Jurkat, Clone E6-1 (cell line): ENCODE measurements at places on chromosomes 2 and 18.

GRCh38 chr2:177484180-177484795, 91.7 kb downstream of the AGPS start:
- DNase-seq, result no peak

- no peak for DNase-seq
Measured at GRCh38 chr2:181111059-181111458, 130.7 kb downstream of the UBE2E3 start.

DNA sequence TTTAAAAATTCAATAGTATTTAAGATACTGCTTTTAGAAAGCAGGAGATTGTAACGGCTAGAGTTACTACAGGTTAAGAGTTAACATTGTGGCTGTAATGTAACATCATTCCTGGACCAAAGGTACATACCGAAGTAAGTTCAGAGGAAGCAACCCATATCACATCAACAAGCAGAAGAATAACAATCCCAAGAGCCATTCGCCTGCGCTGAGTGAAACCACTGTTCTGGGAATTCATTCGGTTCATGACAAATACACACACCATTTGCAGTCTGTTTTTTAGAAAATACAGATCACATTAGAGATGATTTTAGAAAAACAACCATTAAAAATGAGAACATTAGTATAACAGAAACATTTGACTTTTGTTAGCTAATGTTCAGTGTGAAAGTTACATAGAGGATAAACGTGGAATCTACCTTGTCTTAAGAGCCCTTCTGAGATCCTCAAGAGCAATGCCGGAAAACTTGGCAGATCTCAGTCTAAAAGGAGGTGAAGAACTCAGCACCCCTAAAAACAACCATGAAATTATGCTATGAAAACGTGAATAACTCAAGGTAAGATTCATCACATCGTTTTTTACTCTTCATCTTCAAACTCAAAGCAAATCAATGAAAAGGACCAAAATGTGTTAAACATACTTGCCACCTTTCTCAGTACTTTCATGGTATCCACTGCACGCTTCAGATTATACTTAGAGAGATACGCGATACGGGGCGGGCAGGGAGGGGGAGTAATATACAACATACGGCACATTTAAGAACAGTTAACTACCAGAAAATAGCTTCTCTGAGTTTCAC, 1.2 kb downstream of the SLC35F5 start:
- no peak for DNase-seq

DNA sequence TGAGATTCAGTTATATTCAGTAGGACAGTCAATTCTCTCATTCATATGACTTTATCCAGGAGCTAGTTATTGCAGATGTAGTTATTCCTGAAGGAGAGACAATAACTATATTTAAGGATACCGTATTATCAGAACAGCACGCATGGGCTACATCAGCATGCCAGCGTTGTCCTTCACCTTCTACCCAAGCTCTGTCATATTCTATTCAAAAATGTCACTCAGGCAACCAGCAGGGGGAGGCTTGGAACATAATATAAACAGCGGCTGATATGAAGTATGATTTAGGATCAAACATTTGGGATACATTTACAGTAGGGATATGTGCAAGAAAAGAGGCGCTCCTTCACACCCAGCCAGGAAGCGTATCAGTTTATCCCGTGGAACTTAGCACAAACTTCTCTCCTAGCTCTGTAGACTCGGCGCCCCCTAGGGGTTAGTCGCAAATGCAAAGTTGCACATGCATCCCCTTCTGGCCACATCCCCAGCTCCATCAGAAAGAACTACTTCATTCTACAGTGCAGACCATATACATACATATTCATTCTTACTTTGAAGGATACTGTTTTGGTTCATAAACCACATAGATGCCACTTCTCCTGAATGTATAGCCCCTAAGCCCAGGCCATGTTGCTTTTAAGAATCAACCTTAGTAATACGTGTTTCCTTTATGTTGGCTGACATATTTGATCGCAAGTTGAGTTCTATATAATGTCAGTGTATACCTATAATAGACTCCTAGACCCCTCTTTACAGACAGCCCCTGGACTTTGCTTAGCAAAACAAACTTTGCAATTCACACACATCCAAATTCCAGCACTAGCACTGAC, 759.4 kb downstream of the ADCYAP1 start:
- peak; percentile 51 for DNase-seq

GRCh38 chr2:209791151-209791550, 19.5 kb downstream of the UNC80 start:
- no peak for DNase-seq

- DNase-seq, result no peak
Measured at GRCh38 chr2:8489751-8490150, 192.1 kb upstream of the ID2 start.

DNA sequence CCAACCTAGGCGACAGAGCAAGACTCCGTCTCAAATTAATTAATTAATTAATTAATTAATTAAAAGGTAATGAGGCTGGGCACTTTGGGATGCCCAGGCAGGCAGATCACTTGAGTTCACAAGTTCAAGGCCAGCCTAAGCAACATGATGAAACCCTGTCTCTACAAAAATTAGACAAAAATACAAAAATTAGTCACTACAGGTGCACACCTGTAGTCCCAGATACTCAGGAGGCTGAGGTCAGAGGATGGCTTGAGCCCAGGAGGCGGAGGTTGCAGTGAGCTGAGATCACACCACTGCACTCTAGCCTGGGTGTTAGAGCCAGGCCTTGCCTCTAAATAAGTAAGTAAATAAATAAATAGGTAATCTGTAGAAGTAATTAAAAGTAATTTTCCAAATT, 6.8 kb downstream of the SF3B1 start:
- no peak for DNase-seq

DNA sequence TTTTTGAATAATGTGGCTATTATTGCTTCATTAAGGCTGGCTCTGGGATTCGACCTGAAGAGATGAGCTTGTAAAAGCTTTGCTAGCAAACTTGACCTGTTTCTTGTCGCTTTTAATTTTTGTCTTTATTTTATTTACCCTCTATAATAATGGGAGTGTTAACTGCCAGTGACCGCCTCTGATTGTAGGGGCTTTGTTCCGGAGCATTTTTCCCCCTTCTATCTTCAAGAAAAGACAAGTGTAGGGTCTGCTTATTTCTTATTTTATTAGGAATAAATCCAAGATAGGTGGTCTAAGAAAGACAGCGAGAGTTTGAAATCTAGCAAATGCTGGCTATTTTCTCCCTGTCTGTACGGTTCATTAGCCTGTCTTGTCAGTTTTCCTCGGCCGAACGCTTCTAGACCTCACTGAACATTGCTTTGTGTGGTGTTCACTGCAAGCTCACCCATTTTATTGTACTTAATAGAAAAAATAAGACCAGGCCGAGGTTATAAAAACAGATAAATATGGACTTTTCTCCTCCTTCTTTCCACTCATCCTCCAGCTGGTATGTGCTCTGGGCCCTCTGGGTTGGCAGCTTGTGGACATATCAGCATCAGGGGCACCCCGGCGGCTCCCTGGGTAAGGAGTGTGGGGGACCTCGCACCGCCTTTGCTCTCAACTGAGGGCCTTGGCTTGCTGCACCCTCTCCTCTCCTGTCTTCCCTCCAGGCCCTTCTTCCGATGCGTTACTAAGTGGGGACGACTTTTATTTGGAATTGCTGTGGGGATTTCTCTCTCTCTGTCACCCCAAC, 8.5 kb downstream of the MEIS1 start:
- no peak for DNase-seq

DNA sequence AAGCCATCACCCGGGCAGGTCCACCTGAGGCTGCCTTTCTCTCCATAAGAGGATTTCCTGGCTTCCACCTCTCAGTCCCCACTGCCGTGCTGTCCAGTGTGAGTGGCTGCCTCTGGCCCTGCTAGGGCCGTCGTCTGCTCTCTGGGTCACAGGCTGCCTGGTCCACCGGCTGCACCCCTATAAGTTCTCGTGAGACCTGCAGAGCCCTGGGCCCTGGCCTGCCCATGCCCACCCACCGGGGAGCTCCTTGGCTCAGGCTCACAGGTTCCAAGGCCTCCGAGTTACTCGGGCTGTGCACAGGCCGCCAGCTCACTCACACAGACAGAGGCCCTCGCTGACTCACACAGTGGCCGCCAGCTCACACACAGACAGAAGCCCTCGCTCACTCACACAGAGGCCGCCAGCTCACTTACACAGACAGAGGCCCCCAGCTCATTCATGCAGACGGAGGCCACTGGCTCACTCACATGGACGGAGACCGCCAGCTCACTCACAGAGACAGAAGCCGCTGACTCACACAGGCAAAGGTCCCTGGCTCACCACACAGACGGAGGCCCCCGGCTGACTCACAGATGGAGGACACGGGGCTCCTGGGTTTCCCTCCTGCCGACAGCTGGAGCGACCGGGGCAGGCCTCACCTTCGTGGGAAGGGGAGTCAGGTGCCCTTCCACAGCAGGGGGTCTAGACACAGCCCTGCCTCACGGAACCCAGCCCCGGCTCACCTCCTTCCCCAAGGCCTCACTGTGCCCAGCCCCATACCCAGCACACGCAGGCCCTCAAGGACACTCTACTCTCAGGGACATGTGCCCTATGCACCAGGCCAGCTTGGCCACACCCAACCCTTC, 334.1 kb upstream of the MYT1L start:
- DNase-seq, result no peak

DNA sequence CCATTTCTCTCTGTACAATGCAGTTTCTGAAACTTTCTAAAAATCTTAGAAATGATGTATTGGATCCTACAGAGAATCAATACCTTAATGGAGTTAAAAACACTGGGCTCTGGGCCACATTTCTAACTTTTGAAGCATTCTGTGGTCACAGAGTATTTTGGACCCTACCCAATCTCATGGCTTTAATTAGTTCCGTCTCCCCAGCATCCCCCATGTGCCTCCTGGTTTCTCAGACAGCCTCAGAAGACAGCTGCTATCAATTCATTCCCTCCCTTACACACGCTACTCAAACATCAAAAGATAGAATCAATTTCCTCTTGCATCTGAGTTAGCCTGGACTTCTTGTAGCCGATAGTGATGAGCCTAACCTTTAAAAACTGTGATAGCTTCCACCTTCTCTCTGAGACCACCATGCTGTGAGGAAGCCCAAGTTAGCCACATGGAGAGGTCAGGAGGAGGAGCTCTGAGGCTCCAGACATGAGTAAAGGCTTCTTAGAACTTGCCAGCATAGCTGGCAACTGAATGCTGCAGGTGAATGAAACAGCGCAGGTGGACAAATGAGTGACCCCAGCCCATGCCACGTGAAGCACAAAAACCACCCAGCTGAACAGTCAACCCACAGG, 10.4 kb downstream of the ADCY3 start:
- DNase-seq, result no peak

- DNase-seq, result no peak
Measured at GRCh38 chr2:54553775-54554174, 97.6 kb downstream of the SPTBN1 start.

DNA sequence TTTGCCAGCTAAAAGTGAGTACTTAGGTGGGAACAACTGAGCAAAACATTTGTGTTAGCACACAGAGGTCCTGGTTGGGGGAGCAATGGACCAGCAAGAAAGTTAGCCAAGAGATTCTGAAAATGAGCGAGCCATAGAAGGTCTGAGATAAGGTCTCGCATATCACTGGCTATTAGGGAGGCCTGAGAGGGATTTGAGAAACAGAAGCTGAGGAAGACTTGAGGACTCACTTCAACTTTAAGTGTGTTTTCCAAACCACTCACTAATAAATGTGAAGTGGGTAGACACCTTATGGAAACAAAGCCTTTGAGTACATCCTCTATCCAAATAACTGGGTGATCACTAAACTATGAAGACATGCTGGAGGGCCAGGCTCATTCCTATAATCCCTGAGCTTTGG, 958.5 kb downstream of the DPP10 start:
- DNase-seq, result no peak

DNA sequence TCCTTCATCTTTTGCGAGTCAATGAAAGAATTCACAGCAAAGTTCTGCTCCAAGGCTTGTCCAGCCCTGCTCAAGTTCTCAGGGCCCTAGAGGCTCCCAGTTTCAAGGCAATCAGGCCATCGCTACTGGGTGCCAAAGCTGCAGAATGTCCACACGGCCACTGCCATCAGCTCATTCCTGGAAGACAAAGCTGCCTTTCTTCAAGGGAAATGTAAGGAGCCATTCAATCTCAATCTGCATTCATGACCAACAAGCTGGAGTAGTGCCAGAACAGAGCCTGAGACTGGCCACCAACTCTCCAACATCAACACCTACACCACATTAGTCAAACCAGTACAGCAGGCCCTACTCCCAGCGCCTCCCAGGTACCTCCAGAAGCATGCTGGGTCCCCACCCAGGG, 202.2 kb downstream of the TCF4 start:
- no peak for DNase-seq

DNA sequence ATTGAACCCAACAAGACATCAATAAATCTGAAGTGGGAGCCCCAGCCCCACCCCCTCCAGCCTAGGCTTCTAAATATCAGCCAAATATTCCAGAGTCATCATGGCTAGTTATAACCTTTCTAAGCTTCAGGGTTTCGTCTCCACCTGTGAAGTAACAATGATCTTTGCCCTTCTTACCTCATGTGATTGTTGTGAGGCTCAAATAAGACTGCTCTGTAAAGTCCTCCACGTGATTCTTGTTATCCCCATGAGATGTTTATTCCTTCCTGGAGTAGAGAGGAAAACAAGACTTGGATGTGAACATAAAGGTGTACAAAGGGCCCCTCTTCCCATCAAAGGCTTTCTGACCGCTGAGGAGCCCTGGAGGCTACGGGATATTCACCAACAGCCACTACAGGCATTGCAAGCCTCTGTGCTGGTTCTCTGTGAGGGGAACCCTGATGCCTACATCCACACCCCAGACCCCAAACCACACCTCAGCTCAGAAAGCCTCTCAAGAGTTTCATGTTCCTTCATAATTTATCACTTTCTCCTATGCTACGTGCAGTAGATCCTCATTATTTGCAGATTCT, 20.1 kb upstream of the REEP1 start:
- no peak for DNase-seq

GRCh38 chr2:118786746-118787145, 60.7 kb downstream of the EN1 start:
- no peak for DNase-seq

GRCh38 chr2:44296653-44297052, 21.4 kb downstream of the SLC3A1 start:
- peak; percentile 8 for DNase-seq

DNA sequence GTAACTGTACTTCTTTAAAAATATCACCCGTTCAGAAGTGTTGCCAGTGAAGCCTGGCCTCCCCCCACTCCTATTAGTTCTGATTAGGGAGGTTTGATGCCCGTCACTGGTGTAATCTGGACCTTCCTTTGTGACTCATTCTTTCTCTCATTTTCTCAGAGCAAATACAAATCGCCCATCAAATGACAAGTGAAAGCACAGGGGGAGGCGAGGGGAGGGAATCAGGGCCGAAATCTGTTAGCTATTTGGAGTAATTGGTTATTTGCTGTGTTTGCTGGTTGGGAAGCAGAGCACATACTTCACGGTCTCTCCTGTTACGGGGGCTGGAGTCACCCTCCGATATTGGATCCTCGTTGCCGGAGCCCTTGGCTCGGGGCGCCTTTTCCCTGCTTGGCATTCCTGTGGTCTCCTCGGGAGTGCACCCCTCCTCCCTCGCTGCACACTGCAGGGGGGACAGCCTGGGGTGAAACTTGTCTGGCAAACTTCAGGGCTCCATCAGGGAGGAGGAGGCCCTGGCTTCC, 178.1 kb downstream of the DYSF start:
- DNase-seq, result no peak
